ENCODE measurements at places on chromosomes 3 and 15.
A peak's percentile ranks its signal among the peaks of the same experiment; 100 is the strongest.

- no peak for DNase-seq
Measured at GRCh38 chr3:129984125-129984524, 9.6 kb downstream of the TRH start.

DNA sequence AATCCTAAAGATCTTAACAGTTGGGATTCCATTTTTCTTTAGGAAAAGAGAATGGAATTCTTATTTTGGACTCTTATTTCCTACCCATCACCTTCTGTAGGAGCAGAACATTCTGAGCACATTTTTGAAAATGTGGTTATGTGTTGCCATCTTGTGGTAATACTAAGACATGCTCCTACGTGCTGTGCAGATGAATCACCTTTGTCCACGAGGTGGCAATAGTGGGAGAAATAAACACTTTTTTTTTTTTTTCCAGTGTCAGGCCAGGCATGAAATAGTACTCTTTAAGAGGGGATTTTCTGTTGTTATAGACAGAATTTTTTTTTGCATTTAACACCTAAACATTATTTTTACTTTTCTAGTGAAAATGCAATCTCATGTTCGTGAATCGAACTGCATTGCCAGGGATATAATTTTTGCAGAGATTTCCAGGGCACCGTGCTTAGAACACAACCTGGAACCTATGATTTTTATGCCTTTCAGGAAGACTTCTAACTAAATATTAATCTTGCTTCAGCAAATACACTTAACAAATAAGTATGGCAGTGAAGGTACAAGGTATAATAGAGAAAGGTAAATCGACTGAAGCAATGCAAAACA, 196.6 kb downstream of the GAP43 start:
- DNase-seq = peak; percentile 78

GRCh38 chr3:194840661-194841514, 155.2 kb downstream of the FAM43A start:
- peak; percentile 66 for DNase-seq

DNA sequence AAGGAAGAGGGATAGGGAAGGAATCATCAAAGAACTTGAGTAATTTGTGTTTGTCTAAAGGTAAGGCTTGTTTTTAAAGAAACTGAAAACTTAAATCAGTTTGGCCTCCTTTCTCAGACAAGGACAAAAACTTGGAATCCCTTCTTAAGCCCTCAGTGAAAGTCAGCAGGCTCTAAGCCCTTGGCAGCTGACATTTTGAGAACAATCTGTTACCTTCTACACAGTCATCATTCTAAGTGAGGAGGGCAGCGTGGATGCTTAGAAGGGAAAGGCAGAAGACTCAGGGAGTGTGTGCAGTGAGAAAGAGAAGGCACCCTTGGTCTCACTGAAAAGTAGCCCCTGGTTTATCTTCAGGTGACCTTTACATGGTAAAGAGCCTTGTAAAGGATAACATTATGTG, 10.8 kb downstream of the HSPBAP1 start:
- DNase-seq = no peak

GRCh38 chr15:75143738-75144334, 57.8 kb upstream of the C15orf39 start:
- DNase-seq = no peak

GRCh38 chr3:172716476-172716875, 5.6 kb upstream of the NCEH1 start:
- no peak for DNase-seq

DNA sequence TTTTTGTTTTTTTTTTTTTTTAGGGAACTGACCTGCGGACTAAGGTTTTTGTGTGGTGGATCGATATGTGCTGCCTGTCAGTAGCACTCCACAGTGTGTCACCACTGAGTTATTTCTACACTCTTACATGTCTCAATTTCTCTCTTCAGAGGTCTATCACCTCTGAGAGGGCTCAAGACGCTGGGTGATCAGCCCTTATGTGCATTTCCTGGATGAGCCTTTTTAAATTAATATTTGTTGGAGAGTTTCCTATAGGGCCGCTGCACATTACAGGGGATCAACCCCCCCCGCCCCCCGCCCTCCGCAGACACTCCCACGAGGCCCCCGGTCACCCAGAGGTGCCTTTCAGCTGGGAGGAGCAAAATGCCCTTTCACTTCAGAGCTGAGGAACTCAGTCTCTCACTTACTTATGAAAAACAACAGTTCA, 34.5 kb upstream of the AP4E1 start:
- no peak for DNase-seq

GRCh38 chr3:46351646-46352045, 2.3 kb upstream of the CCR2 start:
- DNase-seq = no peak

DNA sequence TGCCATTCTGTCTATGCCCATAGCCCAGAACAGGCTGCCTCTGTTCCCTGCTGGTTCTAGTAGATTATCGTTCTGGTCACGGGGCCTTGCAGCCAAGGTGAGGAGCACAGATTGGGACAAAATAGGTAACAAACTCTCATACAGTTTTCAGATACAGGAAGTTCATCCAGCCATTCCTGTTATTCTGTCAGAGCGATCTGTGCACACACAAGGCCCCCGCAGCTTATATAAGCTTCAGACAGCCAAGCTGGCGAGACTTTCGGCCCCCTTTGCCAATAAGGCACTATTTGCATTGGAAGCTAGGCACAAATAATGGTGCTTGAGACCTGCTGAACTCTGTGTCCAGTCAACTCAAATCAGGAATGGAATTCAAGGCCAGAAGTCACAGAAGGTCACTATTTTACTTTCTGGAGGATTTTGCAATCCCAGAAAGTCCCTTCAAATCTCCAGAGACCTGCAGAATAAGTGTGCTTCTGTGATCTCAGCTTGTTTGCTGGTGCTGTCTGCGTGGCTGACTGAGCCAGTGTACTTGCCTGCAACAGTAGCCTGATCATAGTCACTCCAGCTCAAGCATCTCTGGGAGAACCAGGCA, 69.4 kb downstream of the BFSP2 start:
- no peak for DNase-seq

- no peak for DNase-seq
Measured at GRCh38 chr3:150372722-150373121, 35.4 kb upstream of the TSC22D2 start.

- no peak for DNase-seq
Measured at GRCh38 chr3:24519368-24520100, 24.9 kb upstream of the THRB start.

GRCh38 chr3:123285931-123286307, 84.2 kb downstream of the SEC22A start:
- no peak for DNase-seq
